ENCODE measurements at places on chromosomes 4 and X. TPM values are rescaled to one million over a fixed set of nuclear protein-coding genes. Genes with fewer than 3 reads are reported as not detected.

DNA sequence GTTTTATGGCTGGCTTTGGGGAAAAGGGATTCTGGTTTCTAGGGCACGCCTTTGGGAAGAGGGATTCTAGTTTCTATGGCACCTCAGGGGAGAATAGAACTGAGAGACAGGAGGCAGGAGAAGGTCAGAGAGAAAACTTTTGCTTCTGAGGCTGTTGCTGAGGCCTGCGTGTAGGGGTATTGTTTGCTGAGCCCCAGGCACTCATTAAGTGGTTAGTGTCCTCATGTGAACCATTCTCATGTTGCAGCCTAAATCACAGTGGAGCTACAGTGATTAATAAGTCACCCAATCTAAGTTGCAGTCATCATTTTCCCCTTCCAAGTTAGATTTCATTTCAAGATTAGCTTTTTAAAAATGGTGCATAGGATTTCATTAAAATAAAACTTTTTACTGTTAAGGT, 29.0 kb downstream of the VCX3A start:
- no peaks in the 10 kb centered on the region for H3K4me1 ChIP-seq
- no peak overlapping the region for H3K27ac ChIP-seq
- H3K27me3 ChIP-seq: no peaks in the 10 kb centered on the region
- DNase-seq: no peak

GRCh38 chr4:111807576-111807975, 337.7 kb upstream of the FAM241A start:
- no peak for DNase-seq
- H3K36me3 ChIP-seq: no peaks in the 10 kb centered on the region
- H3K27me3 ChIP-seq: no peaks in the 10 kb centered on the region
- H3K4me1 ChIP-seq: no peaks in the 10 kb centered on the region

DNA sequence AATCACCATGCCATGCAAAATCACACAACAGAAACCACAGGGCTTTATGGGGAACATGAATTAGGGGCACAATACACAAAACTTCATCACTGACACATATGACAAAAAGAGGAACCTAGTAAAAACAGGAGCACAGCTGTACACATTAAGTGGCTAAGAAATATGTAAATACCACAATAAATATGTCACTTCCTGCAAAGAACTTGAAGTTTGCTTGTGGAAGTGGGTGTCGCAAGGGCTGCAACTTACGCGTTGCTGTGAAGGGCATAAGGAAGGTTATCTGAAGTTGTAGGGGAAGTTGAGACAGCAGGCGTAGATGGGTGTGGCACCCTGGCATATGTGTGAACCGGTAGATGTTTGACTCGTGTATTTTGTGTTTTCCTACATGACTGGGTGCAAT, 42.4 kb downstream of the CLCN4 start:
- H3K27me3 ChIP-seq: no peaks in the 10 kb centered on the region
- no peaks in the 10 kb centered on the region for H3K36me3 ChIP-seq
- peaks cover 3% of the 10 kb centered on the region for H3K4me1 ChIP-seq

DNA sequence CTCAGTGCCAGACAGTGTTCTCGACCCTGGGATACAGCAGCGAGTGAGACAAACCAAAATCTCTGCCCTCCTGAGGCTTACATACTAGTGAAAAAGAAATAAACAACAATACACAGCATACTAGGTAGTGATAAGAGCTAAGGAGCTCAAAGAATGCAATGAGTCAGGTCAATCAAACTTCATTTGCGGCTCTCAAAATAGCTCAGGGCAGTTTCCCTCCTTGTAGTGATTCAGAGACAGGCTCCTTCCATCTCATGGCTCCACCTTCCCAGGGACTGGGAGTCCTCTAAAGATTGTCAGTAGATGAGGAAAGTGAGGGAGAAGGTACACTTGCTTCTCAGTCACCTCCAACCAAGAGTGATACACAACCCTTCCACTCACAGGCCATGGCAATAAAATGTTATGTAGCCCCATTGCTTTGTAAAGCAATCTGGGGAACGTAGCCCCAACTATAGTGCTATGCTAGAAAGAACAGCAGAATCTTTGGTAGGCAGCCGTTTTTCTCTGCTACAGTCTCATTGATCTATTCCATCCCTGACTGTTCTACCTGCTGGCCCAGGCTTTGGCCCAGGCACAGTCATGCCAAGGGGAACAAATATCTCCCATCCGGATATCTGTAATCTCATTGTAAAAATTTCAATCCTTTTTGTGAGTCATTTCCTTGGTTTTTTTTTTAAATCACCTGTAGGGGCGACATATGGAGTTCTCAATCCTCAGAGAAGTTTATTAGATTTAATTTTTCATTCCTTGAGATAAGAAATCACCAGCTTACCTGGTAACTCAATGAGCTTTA, 183.1 kb upstream of the S100G start:
- H3K4me1 ChIP-seq: no peaks in the 10 kb centered on the region
- H3K27me3 ChIP-seq: peaks cover 5% of the 10 kb centered on the region
- H3K36me3 ChIP-seq: no peaks in the 10 kb centered on the region
- H3K27ac ChIP-seq: no peak overlapping the region
- H3K4me3 ChIP-seq: no peak overlapping the region

The CENPI gene
- total RNA-seq: 15.8 TPM

- no peak for DNase-seq
- no peaks in the 10 kb centered on the region for H3K36me3 ChIP-seq
- H3K27me3 ChIP-seq: no peaks in the 10 kb centered on the region
- H3K27ac ChIP-seq: no peak overlapping the region
- no peak overlapping the region for H3K4me3 ChIP-seq
These were observed 76.0 kb upstream of the TFDP3 start for GRCh38 chrX:133294126-133294525.

- H3K4me3 ChIP-seq: no peak overlapping the region
- no peaks in the 10 kb centered on the region for H3K27me3 ChIP-seq
- no peak overlapping the region for H3K27ac ChIP-seq
- no peaks in the 10 kb centered on the region for H3K36me3 ChIP-seq
- no peak for DNase-seq
These were observed 32.8 kb downstream of the KCNIP4 start for GRCh38 chr4:21915761-21916160.
